Activated T-cell treated with anti-CD3 and anti-CD28 coated beads, Interleukin-2, amount 50 U/mL, for 24 hours (primary cell): ENCODE measurements at places on chromosomes 5 and 9.
A peak's percentile ranks its signal among the peaks of the same experiment; 100 is the strongest.

- no peak overlapping the region for H3K27ac ChIP-seq
- no peaks in the 10 kb centered on the region for H3K36me3 ChIP-seq
- no peaks in the 10 kb centered on the region for H3K27me3 ChIP-seq
- no peak overlapping the region for H3K4me3 ChIP-seq
- DNase-seq, result no peak
- peaks cover 33% of the 10 kb centered on the region for H3K4me1 ChIP-seq
Observed at GRCh38 chr5:56346741-56347535, 113.8 kb upstream of the ANKRD55 start.

DNA sequence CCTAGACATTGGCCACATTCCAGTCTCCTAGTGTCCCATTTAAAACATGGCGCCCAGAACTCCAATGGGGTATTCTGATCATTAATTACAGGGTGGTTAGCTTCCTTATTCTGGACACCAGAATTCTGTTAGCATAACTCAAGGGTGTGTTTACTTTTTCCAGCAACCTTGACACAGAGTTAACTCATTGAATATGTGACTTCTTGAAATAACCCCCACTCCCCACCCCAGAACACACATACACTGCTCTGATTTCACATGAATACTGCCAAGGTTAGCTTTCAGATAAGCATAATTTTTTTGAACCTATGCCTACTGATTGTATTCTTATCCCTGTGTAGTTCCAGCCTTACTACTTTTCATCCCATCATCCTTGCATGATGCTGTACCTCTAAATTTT is 151.1 kb downstream of the SMARCA2 start:
- no peak for DNase-seq
- H3K27ac ChIP-seq, result no peak overlapping the region
- H3K27me3 ChIP-seq, result no peaks in the 10 kb centered on the region
- H3K4me1 ChIP-seq, result peaks cover 32% of the 10 kb centered on the region

DNA sequence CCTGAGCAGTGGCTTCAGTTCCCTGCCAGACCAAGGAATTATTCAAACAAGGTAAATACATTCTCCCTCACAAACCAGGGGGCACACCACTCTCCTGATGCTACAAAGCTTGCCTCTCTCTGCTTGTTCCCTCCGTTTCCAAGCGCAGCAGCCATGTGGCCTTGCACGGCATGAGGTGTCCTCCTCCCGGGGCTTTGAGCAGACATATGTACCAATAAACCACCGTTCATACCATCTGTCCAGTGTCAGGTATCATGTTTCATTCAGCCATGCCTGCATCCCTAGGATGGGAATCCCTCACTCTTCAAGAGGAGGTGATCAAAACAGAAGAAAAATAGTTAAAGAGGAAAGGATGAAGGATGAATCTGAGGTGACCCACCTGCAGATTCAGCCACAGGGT is 282.7 kb downstream of the ENC1 start:
- no peak overlapping the region for H3K27ac ChIP-seq
- no peaks in the 10 kb centered on the region for H3K4me1 ChIP-seq
- peaks cover 9% of the 10 kb centered on the region for H3K27me3 ChIP-seq

DNA sequence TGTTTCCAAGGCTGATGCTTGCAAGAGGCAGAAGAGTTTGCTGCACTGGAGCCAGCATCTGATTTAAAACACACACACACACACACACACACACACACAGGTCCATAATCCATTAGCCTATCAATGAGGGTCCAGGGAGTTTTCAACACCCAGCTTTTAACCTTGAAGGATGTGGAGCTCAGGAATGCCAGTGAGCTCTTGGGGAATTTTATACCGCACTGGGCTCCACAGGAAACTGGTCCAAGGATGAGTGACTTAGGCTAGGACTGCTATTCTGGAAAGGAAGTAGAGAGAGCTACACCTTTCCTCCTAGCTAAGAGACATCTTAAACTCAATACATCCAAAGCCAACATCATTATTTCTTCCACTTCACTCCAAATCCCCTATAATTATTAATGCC is 942 bp upstream of the NRG2 start:
- H3K27me3 ChIP-seq, result peaks cover 76% of the 10 kb centered on the region
- no peaks in the 10 kb centered on the region for H3K36me3 ChIP-seq
- no peak overlapping the region for H3K27ac ChIP-seq
- peak overlapping the region; percentile 74 for H3K4me3 ChIP-seq
- peaks cover 19% of the 10 kb centered on the region for H3K4me1 ChIP-seq

GRCh38 chr9:87436716-87437115 is 61.0 kb upstream of the DAPK1 start:
- DNase-seq, result no peak
- H3K4me3 ChIP-seq, result no peak overlapping the region
- H3K27me3 ChIP-seq, result no peaks in the 10 kb centered on the region
- no peaks in the 10 kb centered on the region for H3K4me1 ChIP-seq

DNA sequence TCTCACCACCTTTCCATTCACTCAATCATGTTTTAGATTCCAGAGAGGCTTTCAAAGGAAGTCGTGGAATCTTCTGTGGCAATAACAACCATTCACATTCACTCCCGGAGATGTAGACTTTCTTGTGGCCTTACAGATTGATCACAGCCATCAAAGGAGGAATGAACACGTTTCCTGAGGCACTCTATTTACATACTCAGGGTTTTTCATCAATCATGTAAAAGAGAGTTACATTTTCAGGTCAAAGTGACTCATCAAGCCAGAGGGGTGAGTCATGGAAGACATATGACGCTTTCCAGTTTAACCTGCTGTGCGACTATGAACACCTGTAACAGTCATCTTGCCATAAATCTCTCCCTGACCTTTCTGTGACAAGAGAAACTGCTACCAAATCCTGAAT is 39.3 kb upstream of the RAD23B start:
- no peaks in the 10 kb centered on the region for H3K36me3 ChIP-seq
- peaks cover 37% of the 10 kb centered on the region for H3K4me1 ChIP-seq
- H3K4me3 ChIP-seq, result no peak overlapping the region
- no peaks in the 10 kb centered on the region for H3K27me3 ChIP-seq
- peak overlapping the region; percentile 87 for H3K27ac ChIP-seq

- H3K27me3 ChIP-seq, result no peaks in the 10 kb centered on the region
- H3K4me3 ChIP-seq, result peak overlapping the region; percentile 62
- peaks cover 78% of the 10 kb centered on the region for H3K4me1 ChIP-seq
- DNase-seq, result no peak
Observed at GRCh38 chr5:154761046-154761736, 6.0 kb downstream of the LARP1 start.

DNA sequence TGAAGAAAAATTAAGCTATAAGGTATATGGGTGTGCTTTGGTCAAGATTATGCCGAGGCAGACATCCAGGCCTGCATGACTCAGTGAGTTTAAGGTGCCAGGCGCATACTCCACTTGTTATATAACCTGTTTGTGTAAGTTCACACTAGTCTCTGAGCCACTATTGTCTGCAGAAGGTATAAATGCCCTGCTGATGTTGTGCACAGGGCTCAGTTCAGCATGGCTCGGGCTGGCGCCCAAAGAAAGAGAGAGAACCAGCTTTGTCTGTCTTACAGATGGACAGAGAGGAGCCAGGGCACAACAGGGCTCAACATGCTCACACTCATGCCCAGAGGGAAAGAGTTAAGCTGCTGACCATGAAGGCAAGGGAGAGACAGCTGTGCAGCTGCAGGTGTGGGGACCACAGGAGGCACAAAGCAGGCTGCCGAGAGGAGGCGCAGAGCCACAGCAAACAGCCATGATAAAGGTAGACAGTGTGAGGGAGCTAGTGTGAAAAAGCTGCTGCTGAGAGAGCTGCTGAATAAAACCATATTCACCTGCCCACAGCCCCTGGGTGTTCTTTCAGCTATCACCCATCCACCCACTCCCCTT is 1587.6 kb upstream of the C9orf72 start:
- no peak overlapping the region for H3K27ac ChIP-seq
- no peak overlapping the region for H3K4me3 ChIP-seq
- no peak for DNase-seq
- H3K4me1 ChIP-seq, result no peaks in the 10 kb centered on the region
- no peaks in the 10 kb centered on the region for H3K36me3 ChIP-seq

DNA sequence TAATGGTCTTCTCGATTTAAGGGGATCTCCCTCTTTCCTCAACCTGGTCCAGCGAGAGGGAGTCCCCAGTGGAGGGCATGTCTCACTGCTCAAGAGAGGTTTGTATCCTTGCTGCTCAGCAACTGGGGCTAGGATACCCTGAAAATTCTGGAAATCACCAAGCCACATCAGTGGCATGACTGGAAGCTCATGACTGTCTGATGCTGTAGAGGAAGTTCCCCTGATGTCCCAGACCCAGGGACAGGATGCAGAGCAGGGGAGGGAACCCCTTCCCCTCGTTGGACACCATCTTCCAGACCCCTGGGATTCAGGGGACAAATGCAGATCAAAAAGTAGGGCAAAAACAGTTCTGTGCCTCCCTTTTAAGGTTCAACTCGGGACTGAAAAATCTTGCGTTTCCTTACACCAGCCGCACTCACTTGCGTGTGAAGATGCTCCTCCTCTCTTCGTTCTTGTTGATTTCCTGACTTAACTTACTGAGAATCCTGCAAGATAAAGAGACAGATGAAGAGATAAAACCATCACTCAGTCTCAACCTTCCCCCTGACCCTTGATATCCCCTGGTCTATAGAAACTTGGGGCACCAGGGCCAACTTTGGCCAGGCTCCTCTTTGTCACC is 22.1 kb downstream of the LCP2 start:
- peaks cover 89% of the 10 kb centered on the region for H3K36me3 ChIP-seq
- peak overlapping the region; percentile 95 for H3K27ac ChIP-seq
- H3K4me3 ChIP-seq, result peak overlapping the region; percentile 63
- DNase-seq, result no peak

DNA sequence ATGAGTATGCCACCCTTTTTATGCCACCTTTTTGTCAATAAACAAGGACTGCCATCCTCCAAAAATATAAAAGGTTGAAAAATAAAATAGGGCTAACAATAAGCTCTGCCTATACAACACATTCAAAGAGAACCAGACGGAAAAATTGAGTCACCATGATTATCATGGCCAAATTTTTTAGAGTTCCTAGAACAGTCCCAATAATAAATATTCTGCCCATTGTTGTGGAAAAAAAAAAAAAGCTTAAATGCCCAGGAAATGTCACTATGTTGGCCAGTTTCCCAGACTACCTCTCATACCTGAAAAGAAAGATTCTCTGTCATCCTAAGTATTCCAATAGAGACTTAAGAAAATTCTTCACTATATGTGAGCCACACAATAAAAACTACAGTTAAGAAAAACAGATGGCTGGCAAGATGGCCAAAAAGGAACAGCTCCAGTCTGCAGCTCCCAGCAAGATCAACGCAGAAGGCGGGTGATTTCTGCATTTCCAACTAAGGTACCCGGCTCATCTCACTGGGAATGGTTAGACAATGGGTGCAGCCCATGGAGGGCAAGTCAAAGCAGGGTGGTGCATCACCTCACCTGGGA is 149.0 kb downstream of the TMEM161B start:
- no peaks in the 10 kb centered on the region for H3K36me3 ChIP-seq
- H3K27ac ChIP-seq, result no peak overlapping the region
- H3K4me3 ChIP-seq, result no peak overlapping the region
- no peaks in the 10 kb centered on the region for H3K4me1 ChIP-seq
- no peak for DNase-seq

- H3K27me3 ChIP-seq, result no peaks in the 10 kb centered on the region
- peak overlapping the region; percentile 69 for H3K27ac ChIP-seq
- H3K4me3 ChIP-seq, result peak overlapping the region; percentile 66
- peaks cover 27% of the 10 kb centered on the region for H3K36me3 ChIP-seq
- no peak for DNase-seq
Observed at GRCh38 chr9:136484153-136485048, 1.6 kb upstream of the SEC16A start.

GRCh38 chr5:56527174-56527573 is 288.2 kb upstream of the MAP3K1 start:
- H3K36me3 ChIP-seq, result no peaks in the 10 kb centered on the region
- H3K4me1 ChIP-seq, result peaks cover 6% of the 10 kb centered on the region
- DNase-seq, result no peak

DNA sequence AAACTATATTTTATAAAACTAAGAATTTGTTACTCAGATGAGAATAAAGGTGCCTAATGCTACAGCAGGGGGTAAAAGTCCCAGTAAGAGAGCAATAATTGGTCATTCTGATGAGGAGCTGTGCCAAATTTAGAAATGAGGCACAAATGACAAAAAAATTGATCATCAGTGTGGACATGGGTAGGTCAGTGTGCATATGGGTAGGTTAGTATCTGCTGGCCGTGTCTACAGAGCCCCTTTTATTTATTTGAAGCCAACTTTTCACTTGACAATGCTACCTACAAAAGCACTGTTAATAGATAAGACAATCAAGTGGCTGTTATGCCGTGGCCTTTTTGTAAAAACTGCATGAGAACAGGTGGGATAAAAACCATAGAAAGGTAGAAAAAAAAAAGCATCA is 454.6 kb downstream of the RAB3C start:
- H3K36me3 ChIP-seq, result peaks cover 56% of the 10 kb centered on the region
- peak overlapping the region; percentile 96 for H3K27ac ChIP-seq
- no peaks in the 10 kb centered on the region for H3K27me3 ChIP-seq
- no peak for DNase-seq
- peaks cover 65% of the 10 kb centered on the region for H3K4me1 ChIP-seq
- peak overlapping the region; percentile 84 for H3K4me3 ChIP-seq

- H3K27ac ChIP-seq, result no peak overlapping the region
- H3K4me1 ChIP-seq, result no peaks in the 10 kb centered on the region
- peaks cover 48% of the 10 kb centered on the region for H3K27me3 ChIP-seq
- DNase-seq, result no peak
Observed at GRCh38 chr9:115058684-115059315, 59.2 kb downstream of the TNC start.

GRCh38 chr9:3136686-3137346 is 292.9 kb upstream of the PUM3 start:
- H3K4me3 ChIP-seq, result no peak overlapping the region
- H3K4me1 ChIP-seq, result no peaks in the 10 kb centered on the region
- no peak overlapping the region for H3K27ac ChIP-seq
